Endothelial cell of umbilical vein (primary cell): ENCODE measurements at places on chromosomes 1 and 21. TPM values are rescaled to one million over a fixed set of nuclear protein-coding genes. Genes with fewer than 3 reads are reported as not detected.

- peak; percentile 70 for DNase-seq
These were observed 65.5 kb upstream of the CR1L start for GRCh38 chr1:207579436-207579799.

DNA sequence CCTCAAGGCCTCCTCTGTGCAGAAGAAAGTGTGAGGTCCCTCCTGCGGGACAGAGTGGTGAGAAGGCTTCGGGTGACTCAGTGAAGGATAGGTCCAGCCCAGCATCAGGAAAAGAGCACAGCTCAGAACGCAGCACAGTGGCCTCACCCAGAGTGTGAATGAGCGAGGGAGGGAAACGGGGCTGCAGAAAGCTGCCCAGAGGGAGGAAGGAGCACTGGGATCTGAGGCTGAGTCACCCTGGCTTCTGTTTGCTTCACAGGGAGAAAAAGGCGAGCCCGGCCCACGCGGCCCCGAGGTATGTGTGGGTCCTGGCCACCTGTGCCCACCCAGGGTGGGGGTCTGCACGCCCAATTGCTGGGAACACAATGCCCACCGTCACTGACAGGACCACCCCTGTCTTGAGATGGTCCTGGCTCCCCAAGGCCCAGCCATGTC, 24.3 kb downstream of the COL6A2 start:
- no peak for DNase-seq

- DNase-seq = peak; percentile 42
These were observed 673 bp downstream of the CD46 start for GRCh38 chr1:207752456-207752998.

DNA sequence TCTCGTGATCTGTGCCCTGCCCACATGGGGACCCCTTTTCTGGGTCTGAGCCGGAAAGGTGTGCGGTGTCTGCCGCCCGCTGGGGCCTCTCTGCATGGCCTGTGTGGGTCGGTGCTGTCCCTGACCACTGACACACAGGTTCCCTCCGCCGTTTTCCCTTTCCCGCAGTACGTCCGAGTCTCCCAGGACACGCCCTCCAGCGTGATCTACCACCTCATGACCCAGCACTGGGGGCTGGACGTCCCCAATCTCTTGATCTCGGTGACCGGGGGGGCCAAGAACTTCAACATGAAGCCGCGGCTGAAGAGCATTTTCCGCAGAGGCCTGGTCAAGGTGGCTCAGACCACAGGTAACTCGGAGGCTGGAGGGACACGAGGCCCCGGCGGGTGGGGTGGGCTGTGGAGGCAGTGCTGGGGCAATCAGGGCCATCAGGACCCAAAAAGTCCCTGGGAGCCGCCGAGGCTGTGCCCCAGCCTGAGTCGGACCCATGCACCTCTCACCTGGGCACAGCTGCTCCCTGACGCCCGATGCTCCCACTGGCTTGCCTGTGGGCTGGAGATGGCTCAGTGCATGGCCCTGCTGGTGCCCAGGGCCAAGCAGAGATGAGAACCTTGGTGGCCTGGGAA, 13.3 kb downstream of the TRPM2 start:
- DNase-seq = no peak

- DNase-seq = peak; percentile 39
These were observed 1656.0 kb downstream of the MRPL39 start for GRCh38 chr21:23951251-23951650.

- DNase-seq = no peak
These were observed 628 bp downstream of the C1orf159 start for GRCh38 chr1:1115136-1115785.

DNA sequence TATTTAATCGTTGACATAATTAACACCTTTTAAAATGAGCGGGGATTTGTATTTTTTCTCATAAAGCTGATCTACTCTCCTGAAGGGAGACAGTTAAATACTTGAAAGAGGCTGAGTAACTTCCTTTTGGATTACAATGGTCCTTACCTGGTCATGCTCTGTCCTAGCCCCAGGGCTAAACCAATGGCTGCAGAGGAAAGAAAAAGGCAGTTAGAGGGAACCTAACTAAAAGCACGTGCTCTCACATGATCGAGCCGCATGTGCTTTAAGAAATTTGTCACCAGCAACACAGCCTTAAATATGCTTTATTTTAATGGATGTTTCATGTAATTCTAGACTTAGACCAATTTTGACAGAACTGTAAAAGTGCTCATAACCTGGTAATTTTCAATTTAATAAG, 132.7 kb downstream of the GPATCH2 start:
- DNase-seq = no peak

- peak; percentile 17 for DNase-seq
These were observed 201.6 kb upstream of the PTBP2 start for GRCh38 chr1:96519851-96520578.

DNA sequence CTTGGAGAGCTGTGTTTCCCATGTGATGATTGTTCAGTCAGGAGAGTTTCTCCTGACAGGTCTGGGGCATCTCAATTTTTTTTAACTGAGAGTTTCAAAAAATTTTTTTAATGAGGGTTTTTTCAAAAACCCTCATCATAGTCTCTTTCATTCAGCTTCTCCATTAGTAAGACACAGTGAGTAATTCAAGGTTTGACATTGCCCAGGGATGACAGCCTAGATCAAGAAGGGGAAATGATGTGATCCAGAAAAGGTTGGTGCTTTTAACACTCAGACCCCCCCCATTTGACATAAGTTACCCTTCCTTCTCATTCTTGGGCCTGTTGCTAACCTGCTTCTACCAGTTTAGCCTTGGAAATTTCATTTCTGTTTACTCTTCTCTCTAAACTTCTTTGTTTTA, 189.4 kb upstream of the HOOK1 start:
- DNase-seq = no peak

- DNase-seq = no peak
These were observed 61.8 kb downstream of the RASAL2 start for GRCh38 chr1:178155481-178156255.

DNA sequence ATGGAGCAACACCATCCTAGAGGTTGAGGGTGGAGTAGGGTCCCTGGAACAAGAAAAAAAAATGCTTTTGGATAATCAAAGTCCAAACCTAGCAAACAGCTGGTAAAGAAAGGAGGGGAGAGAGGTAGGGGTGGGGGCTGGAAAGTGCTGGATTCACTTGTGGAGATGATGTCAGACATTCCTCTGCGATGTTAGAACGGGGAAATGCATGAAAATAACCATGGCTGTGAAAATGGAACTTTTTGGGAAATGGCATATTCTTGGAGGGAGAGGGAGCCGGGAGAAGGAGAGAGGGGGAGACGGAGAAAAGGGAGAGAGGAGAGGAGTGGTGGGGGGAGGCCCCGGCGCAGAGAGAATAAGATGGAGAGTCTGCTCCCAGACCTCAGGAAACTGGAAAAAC, 53.6 kb downstream of the OLFML2B start:
- DNase-seq = no peak

GRCh38 chr21:42171091-42172053, 47.6 kb upstream of the ABCG1 start:
- no peak for DNase-seq

GRCh38 chr1:66295803-66296202, 238.2 kb upstream of the SGIP1 start:
- DNase-seq = no peak

DNA sequence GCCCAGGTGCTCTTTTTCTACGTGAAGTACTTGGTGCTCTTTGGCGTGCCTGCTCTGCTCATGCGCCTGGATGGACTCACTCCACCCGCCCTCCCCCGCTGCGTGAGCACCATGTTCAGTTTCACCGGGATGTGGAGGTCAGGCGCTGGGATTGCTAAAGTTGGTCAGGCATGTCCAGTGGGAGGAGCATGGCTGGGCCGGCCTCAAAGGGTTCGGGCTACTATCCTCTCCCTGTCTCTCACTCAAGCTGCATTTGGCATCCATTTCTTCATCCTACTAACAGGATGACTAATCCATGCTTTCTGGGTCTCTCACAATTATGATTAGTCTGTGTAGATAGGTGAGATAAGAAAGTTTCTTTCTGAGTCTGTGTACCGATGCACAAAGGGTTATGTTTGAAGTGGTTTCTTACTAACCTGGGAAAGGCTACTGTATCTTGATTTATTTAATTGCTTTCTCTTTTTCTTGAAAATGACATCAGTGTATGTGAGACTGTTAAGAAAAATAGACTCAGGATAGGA, 135.9 kb downstream of the HHAT start:
- DNase-seq = no peak

DNA sequence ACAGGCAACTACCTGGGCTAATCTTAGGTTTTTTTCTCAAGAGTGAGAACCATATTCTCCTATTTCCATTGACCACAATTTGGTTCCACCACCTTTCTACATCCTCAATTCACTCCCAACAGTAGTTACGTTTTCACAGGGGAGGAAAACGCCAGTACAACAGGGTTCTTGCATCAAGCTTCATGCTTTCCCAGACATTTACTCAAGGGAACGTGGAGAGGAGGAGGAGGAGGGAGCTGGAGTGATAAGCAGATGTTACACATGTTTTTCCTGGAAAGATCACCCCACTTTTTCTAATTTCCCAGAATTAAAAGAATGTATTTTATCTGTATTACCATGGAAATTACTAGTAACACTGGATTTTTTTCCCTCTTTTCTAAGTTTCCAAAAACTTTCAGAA, 58.3 kb downstream of the RGS5 start:
- DNase-seq = no peak

DNA sequence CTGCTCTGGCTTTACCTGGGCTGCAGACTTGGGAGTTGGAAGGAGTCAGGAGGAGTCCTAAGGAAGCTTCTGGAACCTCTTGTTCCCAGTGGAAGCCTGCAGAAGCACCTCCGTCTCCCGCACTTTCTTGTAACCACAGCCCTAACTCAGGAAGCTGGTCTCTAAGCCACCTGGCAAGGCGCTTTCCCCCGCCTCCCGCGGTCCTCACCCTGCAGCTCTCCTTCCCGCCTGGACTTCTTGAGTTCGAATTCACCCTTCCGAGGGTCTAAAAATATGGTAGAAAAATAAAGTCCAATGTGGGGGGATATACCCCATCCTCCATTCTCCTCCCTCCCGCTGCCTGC, 15.1 kb downstream of the PAX7 start:
- no peak for DNase-seq

DNA sequence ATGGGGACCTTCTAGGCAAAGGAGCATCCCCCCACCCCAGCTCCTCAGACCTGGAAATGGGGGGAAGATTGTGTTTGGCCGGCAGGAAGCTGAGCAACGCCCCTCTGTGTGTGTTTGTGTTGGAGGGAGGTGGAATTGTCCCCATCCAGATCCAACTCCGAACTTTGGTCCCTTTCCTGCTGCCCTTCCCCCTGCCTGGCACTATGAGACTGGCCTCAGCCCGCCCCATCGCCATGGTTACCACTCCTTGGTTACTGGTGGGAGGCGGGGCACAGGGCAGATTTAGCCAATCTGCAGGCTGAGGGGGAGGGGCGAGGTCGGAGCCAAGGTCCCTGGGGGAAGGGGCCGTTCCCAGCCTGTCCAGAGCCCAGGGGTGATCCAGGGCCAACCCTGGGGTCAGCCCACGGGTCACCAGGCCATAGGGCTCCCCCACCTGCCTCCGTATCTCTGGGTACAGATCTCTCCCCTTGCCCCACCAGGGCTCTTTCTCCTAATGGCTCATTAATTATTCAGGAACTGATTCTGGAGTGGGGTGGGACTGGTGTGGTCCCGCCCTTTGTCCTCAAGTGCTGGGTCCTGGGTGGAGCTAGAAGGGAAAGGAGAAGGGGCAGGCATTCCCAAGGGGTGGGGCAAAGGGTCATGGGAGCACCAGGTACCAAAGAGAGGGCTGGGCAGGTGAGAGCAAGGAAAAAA, 15.2 kb downstream of the PTPRF start:
- DNase-seq = peak; percentile 58

DNA sequence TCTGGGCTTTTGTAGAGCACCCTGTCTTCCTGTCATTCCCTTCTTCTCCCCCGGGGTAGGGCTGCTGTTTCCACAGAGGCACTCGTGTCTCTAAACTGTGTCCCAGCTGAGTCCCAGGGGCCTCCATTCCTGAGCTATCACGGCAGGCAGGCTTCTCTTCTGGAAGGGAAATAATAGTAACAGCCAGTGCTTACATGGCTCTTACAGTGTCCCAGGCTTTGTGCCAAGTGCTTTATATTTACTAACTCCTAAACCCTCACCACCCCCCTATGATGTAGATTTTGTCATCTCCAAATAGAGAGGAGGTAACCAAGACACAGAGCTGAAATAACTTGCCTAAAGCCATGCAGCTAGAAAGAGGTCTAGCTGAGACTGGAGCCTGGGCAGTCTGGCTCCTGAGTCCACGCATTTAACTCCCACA, 1.4 kb upstream of the CELF3 start:
- DNase-seq = no peak

DNA sequence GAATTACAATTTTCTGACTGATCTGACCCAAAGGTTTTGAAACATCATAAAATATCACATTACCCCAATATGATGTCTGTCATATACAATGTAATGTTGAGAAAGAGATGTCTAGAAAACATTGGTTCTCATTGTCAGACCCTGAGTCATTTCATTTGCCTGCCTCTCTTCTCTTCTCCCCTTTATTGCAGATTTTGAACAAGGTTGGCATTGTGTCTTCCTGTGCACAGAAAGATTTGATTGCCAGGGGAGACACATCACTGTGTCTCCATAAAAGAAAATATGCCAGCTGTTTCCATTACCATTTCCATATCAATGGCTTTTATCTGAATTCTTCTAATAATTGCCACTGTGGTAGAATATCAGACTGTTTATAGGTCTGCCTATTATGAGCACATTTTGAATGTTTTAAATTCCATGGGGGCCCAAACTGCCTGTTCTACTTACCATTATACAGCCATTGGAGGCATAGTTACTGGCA, 65.6 kb downstream of the IFI44 start:
- DNase-seq = no peak

DNA sequence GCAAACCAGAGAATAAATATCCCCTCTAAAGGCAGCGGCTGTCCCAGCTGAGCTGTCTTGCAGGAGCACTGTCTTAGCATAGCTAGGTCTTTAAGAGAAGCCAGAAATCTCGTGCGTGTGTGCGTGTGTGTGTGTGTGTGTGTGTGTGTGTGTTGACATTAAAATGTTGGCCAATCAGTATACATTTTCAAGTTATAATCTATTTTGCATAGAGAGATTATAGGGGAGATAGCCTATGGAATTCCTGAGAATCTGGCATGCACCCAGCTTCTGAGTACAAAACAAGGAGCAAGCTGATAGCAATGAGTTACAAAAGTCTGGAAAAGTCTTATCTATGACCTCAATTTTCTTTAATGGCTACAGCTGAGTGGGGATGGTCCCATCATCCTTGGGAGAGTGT, 17.7 kb downstream of the METTL13 start:
- peak; percentile 53 for DNase-seq

The LRRC38 gene
- not detected in 2 replicates for total RNA-seq

The ZP4 gene
- not detected in 2 replicates for total RNA-seq

The DDX20 gene
- 14.5 and 15.9 TPM in 2 replicates for total RNA-seq

The CD1B gene
- total RNA-seq = not detected in 2 replicates

The RHBG gene
- not detected in 2 replicates for total RNA-seq

The APCS gene
- not detected in 2 replicates for total RNA-seq

The AIRE gene
- 0.11 TPM in 1 of 2 replicates, not detected in the other for total RNA-seq

The LAMC2 gene
- 0.82 and 4.0 TPM in 2 replicates for total RNA-seq

The ARHGAP30 gene
- not detected in 2 replicates for total RNA-seq

The TDRD10 gene
- 3.9 and 6.1 TPM in 2 replicates for total RNA-seq

The STYXL2 gene
- not detected in 2 replicates for total RNA-seq

The IL20 gene
- total RNA-seq = not detected in 2 replicates

The ANKRD34A gene
- total RNA-seq = 0.24 and 0.60 TPM in 2 replicates
